ENCODE measurements at places on chromosomes 7 and 10.

DNA sequence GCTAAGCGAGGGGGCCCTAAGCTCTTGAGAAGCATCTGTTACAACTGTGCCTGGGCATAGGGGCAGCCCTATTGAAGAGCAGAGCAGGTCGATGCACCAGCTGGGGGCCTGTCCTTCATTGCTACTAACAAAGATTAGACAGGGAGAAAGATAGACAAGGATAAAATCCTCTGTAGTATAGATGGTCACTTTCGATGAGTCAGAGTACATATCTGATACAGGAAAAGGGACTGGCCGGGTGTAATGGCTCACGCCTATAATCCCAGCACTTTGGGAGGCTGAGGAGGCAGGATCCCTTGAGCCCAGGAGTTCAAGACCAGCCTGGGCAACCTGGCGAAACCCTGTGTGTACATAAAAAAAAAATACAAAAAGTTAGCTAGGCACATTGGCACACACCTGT lies 13.6 kb downstream of the OPTN start:
- no peak for DNase-seq

GRCh38 chr7:25553580-25554291 lies 325.4 kb upstream of the NPVF start:
- no peak for DNase-seq

DNA sequence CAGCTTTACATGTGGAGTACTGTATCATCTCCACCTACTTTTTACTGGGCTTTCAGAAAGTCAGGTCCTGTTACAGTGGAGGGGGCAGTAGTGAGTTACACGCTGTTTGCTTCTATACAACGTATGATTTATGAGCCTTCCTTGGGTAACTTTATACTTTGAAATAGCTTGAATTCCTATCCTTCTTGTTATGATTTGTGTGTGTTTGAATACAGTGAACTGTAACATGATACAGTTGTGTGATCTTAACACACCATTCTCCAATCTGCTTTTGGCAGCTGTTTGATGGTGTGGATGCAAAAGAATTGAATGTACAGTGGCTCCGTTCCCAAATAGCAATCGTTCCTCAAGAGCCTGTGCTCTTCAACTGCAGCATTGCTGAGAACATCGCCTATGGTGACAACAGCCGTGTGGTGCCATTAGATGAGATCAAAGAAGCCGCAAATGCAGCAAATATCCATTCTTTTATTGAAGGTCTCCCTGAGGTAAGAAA lies 41.7 kb downstream of the SP8 start:
- no peak for DNase-seq

- no peak for DNase-seq
These were observed 74.5 kb downstream of the SND1 start for GRCh38 chr7:127726476-127726875.

- no peak for DNase-seq
These were observed 474.1 kb downstream of the PTPRN2 start for GRCh38 chr7:158113321-158114025.

DNA sequence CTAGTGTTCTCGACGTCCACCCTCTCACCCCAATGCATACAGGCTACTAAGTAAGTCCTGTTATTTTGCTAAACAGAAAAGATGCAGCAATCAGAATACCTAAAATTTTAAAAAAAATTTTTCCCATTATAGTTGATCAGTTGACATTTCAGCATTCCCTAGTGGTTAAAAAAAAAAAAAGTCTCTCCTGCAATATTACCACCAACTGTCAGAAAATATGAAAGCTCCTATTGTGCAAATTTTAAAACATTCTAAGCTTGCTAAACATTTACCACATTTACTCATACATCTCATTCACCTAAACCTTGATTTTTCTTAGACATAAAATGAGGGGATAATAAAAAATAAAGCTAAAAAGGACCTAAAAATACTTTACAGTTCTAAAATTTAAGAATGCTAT lies 165.6 kb downstream of the AVL9 start:
- DNase-seq: no peak

GRCh38 chr10:24277277-24277676 lies 68.3 kb downstream of the KIAA1217 start:
- DNase-seq: no peak

DNA sequence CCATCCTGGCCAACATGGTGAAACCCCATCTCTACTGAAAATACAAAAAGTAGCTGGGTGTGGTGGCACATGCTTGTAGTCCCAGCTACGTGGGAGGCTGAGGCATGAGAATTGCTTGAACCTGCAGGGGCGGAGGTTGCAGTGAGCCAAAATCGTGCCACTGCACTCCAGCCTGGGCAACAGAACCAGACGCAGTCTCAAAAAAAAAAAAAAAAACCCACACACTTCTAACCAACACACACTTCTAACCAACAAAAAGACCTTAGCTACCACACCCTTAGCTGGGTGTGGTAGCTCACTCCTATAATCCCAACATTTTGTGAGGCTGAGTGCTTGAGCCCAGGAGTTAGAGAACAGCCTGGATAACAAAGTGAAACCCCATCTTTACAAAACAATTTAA lies 33.9 kb upstream of the SPOCK2 start:
- no peak for DNase-seq

DNA sequence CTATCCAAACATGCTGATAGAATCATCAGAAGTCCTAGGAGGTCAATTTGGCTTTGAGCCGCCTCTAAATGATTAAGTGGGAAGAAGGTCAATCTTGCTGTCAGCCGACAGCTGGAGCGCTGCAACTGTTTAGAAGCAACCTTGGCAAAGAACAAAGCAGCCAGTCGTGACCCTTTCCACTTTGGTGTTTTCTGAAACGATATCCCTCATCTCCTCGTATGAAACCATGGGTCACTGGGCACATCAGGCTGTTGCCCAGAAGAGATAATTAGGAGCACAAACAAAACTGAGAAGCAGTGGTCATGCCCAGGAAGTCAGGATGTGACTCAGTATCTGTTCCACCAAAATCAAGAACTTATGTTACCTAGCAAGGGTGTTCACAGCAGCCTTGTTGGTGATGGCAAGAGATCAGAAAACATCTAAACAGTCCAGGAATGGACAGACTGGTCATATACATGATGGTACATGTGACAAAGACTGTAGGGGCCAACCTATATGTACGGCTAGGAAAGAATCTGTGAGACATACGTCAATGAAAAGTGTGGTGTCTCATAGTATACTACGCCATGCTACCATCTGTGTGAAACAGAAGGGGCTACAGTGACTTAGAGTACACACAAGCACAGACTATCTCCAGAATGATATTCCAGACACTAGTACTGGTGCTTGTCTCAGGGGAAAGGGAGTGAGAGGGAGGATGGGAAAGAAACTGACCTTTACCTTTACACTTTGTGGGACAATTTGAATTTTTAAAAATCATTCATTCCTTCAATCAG lies 22.4 kb downstream of the STN1 start:
- no peak for DNase-seq

DNA sequence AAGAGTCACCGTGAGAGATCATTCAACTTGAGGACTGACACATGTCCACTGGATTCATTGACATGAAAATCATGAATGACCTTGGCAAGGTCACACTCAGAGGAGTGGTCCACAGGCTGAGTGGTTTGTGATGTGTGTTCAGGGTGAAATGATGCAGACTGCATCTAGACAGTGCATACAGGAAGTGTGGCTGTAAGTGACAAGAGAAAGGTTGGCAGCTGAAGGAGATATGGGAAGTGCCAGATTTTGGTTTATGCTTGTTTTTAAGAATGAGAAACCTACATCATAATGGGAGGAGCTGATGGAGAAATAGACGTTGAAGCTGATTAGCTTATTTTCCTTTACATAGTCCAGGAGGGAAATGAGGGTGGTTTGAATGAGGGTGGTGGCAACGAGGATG lies 64.8 kb upstream of the VIPR2 start:
- no peak for DNase-seq

- DNase-seq: no peak
These were observed 76.1 kb upstream of the POM121L12 start for GRCh38 chr7:52959336-52959735.

DNA sequence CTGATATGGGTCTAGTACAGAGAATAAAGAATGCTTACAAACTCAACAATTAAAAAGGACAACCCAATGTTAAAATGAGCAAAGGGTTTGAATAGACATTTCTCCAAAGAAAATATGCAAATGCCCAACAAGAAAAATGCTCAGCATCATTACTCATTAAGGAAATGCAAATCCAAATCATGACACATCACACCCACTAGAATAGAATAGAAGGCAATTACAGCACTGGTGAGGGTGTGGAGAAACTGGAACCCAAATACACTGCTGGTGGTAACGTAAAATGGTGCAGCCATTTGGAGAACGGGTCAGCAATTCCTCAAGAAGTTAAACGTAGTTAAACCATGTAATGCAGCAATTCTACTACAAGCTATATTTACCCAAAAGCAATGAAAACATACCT lies 53.8 kb downstream of the KDM7A start:
- no peak for DNase-seq

DNA sequence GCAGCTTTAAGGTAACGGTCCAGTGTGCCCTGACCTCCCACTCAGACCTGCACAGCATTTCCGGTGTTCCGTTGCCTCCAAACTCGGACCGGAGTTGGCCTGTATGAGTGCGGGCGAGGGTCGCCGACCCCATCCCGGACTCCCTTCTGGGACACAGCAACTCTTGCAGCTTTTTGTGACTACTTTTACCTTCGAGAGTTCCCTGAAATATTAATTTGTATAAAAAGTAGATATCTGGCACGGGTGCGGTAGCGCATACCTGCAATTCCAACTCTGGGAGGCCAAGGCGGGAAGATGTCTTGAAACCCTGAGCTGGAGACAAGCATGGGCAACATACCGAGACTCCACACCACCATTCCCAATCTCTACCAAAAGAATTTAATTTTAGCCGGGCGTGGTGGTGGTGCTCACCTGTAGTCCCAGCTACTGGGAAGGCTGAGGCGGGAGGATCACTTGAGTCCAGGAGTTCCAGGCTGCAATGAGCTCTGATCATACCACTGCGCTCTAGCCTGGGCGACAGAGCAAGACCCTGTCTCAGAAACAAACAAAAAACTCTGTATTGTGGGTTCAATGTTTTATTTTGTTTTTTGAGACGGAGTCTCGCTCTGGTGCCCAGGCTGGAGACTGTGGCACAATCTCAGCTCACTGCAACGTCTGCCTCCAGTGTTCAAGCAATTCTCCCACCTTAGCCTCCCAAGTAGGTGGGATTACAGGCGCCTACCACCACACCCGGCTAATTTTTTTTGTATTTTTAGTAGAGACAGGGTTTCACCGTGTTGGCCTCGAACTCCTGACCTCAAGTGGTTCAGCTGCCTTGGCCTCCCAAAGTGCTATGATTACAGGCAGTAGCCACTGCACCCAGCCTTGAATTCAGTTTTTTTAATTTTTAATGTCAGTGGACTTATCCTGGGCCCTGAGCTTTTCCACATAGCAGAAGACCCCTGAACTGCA lies 1.1 kb upstream of the PPP1R35 start:
- no peak for DNase-seq

DNA sequence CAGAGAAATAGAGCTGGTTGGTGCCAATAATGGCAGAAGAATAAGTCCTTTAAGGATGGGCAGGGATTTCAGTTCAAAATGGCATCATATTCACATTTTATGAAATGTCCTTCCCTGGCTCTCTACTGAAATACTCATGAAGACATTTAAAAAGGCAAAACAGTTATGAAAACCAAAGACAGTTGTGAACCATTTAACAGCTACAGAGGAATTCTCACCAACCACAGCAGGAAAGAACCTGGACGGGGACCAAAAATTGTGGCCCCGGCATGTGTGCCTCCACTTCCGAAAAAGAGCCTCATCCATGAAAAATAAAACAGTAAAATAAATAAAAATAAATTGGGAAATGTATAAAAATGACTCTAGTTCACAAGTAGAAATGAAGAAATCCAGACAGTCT lies 539.5 kb downstream of the SUGCT start:
- no peak for DNase-seq

- DNase-seq: no peak
These were observed 60.1 kb upstream of the GPR26 start for GRCh38 chr10:123606006-123606405.

Measured in effector CD4-positive, alpha-beta T cell (primary cell).